ENCODE measurements at places on chromosomes 2 and 18.

- no peak for DNase-seq
These were observed 65.4 kb upstream of the NABP1 start for GRCh38 chr2:191612496-191612895.

DNA sequence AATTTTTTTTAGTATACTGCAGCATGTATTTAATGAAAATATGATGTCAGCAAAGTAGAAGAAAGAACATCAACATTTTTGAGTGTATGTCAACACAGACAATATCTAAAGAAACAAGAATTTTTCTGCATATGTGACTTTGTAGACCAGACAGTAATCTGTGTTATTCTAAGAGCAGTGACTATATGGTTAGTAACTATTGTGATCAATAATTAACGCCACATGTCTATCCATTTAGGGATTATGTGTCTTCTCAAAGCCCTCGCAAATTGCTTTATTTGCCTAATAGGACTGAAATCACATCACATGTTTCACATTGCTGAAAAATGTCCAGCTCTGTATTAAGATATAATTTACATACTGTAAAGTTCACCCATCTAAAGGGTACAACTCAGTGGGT is 107.8 kb downstream of the GFPT1 start:
- no peak for DNase-seq

DNA sequence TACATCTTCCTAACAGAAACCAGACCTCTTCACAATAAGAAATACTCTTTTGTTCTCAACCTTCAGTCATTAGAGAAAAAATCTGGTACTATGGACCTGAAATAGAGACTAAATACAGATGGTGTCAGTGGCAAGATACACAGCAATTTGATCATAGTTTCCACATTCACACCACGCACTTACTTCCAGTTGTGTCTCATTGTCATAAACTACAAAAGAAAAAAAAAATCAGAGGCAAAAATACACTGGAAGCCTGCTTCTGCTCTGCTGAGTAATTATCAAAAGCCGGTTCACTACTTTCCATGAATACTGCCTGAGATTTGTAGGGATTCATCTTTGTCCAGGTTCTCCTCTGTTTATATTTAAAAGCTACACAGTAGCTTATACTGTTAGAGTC is 182.6 kb downstream of the PID1 start:
- DNase-seq, result no peak

GRCh38 chr2:182545420-182546167 is 118.8 kb upstream of the PDE1A start:
- no peak for DNase-seq

GRCh38 chr2:140589273-140589672 is 1541.5 kb downstream of the LRP1B start:
- DNase-seq, result no peak

DNA sequence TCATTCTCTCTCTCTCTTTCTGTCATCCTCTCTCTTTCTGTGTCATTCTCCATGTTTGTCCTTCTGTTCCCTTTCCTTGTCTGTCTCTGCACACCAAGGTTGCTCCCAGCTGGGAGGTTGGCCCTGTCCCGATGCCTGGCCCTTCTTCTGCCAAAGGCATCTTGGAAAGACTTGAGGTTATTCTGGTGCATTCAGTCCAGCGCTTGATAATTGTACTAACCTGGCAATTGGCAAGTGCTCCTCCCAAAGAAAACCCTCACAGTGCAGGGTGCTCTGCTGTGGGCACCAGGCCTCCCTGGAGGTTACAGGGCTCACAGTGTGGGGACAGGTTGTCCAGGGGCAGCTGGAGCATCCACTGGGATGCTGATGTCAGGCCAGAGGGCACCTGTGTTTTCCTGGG is 95.4 kb downstream of the GLI2 start:
- no peak for DNase-seq

DNA sequence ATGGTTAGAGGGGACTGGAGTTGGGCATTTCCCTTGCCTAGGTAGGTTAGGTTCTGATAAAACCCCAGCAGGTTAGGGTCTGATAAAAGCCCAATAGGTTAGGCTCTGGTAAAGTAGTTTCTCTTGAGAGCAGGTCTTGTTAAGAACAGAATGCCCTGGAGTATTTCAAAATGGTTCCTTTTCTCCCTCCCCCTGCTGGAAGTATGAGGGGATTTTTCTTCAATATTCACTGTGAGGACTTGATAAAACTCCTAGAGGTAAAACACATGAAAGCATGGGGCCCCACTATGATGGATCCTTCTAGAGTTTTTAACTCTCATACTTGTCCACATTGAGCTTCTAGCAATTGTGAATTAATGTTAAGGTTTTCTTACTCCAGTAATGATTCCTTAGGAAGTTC is 27.6 kb downstream of the ANKAR start:
- DNase-seq, result no peak

GRCh38 chr2:116133381-116133942 is 1681.0 kb upstream of the DDX18 start:
- DNase-seq, result no peak

GRCh38 chr2:229090225-229090624 is 180.9 kb downstream of the PID1 start:
- DNase-seq, result no peak

DNA sequence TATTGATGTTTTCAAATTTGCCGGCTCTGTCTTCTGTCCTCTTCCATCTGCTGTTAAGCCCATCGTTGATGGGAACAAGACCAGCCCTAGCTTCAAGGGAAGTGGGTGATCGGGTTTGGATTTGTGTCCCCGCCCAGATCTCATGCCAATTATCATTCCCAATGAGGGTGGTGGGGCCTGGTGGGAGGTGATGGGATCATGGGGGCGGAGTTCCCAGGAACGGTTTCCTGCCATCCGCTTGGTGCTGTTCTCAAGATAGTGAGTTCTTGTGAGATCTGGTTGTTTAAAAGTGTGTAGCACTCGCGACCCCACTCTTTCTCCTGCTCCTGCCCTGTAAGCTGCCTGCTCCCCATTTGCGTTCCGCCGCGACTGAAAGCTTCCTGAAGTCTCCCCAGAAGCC is 9.5 kb downstream of the ASB18 start:
- no peak for DNase-seq

- peak; percentile 35 for DNase-seq
These were observed 98.9 kb upstream of the GLS start for GRCh38 chr2:190781604-190782198.

- no peak for DNase-seq
These were observed 11.6 kb downstream of the ATP6V1C2 start for GRCh38 chr2:10732924-10733565.

GRCh38 chr2:4585057-4585635 is 881.8 kb downstream of the DCDC2C start:
- no peak for DNase-seq

DNA sequence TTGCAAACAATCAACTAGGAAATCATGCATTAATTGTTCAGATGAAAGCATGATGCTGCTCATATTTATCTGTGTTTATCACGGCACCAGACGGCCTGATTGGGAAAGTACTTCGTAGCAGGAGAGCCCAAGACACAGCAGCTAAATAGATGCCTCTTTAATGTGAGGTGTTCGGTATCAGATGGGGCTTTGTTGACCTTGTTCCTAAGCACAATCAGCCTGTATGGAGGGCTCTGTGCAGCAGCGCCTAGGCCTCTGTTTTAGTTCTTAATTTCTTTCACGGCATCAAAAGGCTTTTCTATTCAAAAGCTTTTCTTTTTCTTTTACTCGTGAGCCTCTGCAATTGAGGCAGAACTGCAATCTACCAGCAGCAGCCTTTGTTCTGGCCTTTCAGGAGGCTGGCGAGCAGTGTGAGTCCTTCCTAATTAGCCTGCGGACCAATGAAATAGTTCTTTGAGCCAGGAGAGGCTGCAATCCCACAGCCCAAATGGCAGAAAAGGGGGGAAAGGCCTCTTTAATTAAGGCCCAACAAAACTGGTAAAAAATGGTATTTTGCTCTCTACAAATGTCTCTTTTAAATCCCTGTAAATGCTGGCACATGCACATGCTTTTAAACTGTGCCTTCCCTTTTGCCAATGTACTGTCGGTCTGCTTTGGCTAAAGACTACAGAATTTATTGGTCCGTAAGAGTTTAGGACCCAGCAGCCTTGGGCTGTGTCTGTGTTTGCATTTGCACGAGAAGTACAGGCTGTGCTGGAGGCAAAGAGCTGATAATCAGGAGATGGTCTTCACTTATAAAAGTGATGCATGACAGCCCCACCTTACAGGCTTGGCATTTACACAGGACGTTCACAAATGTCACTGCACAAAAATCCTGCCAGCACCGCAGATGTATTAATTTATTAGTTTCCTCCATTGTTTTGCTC is 159.6 kb downstream of the RND3 start:
- DNase-seq, result no peak

DNA sequence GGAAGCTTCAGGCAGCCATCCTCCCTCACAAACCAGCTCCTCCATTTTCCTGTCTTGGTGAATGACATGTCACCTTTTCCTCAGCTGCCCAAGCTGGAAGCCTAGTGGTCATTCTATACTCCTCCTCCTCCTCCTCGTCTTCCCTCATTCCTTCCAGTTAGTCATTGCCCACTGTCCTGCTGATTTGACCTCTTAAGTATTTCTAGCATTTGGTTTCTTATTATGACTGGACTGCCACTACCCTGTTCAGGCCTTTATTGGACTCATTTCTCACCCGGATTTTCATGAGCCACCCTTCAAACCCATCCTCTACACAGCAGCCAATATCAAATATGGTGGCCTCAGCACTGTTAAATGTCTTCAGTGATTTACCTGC is 21.9 kb upstream of the MGAT5 start:
- DNase-seq, result no peak

- DNase-seq, result no peak
These were observed 160.1 kb upstream of the GATA6 start for GRCh38 chr18:22009242-22009641.

GRCh38 chr2:103174711-103175110 is 412.9 kb downstream of the TMEM182 start:
- DNase-seq, result no peak

DNA sequence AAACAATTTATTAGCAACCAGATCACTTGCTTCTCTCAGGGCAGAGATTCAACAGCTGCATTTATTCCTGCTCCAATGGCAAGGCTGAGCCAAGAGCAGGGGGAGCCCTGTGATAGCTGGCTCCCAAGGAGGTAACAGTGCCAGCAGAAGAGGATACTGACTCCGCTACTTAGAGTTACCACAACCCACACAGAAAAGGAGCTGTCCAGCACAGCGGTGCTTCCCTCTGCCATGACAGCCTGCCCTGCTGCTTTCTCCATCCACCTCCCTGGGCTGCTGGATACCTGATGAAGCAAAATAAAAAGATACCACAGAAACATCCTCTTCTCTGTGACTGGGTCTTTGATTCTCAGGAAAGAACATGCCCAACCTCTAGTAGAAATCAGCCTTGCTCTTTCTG is 467.2 kb downstream of the LRRTM4 start:
- no peak for DNase-seq

GRCh38 chr2:70668432-70668831 is 99.6 kb downstream of the ADD2 start:
- no peak for DNase-seq

GRCh38 chr2:222301053-222301795 is 2.4 kb upstream of the PAX3 start:
- DNase-seq, result no peak

GRCh38 chr2:9392898-9393765 is 30.2 kb downstream of the ITGB1BP1 start:
- DNase-seq, result no peak

- DNase-seq, result no peak
These were observed 261.1 kb upstream of the RAB12 start for GRCh38 chr18:8348051-8348720.

GRCh38 chr2:9336576-9337314 is 86.6 kb downstream of the ITGB1BP1 start:
- DNase-seq, result no peak

DNA sequence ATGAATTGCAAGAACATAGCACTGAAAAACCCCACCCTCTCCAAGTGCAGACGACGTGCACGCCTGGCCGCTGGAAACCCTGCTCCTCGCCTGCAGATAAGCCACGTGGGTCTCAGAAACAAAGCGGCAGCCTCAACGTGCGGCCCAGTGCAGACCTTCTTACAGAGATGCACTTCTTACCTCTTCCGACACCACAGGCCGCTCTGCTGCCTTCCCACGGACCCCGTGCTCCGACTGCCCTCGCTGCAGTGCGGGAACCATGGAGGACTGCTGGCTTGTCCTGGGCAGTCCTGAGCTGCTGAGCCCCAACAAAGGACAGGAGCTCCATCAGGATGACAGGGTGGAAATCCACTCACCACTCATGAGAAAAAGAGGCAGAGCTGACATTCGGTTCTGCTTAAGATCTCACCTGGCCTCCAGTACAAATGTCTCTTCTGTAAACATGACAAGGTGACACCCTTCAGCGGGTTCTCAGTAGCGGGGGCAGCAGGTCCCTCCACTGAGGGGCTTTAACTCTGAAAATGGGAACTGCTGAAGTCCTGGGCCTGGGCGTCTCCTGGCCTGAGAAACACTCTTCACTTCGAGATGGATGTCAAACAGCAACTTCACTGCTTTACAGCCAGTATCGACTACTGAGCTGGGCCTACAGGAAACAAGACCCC is 6.2 kb downstream of the COPS9 start:
- no peak for DNase-seq

DNA sequence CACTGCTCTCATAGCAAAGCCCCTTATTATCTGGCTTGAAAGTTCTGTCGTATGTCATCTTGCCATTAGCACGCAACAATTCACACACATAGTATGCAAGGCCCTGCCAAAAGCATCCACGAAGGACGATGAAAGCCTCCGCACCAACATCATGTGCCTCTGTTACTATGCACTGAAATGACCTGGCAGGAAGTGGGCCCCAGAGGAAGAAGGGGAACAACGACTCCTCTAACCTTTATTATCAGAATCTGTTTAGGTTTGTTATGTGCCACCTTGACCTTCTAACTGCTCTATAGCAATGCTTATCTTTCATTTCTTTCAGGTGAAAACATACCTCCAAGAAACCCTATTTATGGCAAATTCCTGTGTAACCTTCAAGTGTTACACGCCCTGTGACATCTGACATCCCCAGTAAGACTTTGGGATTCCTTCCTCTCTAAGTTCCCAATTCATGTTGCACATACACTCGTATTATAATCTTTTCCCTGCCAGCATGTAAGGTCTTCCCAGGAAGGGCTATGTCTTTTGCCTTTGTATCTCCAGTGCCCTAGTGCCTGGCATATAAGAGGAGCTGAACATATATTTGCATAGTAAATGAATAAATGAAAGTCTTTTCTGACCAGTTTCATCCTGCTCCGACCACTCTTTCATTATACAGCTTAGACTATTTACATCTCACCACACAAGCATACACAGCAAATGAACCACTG is 7.0 kb upstream of the NDUFV2 start:
- DNase-seq, result peak; percentile 55
